ENCODE measurements at places on chromosomes 1 and 21.

GRCh38 chr1:214014730-214015129, 27.0 kb downstream of the PROX1 start:
- DNase-seq = no peak

- no peak for DNase-seq
Measured at GRCh38 chr1:85801520-85801919, 93.3 kb upstream of the ZNHIT6 start.

DNA sequence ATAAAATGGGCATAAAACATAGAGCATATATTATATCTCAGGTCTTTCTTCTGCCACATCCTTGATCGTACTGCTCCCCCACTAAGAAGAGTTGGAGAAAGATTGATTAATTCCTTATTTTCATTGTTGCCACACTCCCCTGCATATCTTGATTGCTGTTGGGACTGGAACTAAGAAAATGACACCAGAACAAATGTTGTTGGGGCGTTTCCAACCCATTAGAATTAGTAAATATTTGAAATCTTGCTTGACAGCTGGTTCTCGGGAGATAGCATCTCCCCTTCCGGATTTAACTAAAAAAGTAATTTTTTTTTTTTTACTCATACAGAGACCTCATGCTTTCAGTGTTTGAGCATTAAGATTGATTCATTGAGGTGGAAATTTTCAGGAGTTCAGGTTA, 493.0 kb upstream of the PLXNA2 start:
- no peak for DNase-seq

DNA sequence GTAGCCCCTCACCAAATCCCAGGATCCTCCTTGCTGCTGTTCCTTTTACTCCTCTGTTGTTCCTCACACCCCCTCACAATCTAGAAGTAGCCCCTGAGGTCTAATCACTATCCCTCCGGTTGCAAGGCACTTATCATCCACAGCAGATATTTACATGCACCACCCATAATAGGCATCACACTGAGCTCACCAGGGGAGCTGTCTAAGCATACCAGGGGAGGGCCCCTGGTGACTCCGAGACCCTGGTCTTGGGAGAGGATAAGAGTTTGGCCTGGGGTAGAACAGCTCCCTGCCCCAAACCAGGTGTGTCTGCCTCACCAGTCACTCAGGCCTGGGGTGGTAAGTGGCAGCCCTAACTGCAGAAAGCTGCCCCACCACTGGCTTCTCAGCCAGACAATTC, 37.3 kb upstream of the ZC3H12A start:
- no peak for DNase-seq

DNA sequence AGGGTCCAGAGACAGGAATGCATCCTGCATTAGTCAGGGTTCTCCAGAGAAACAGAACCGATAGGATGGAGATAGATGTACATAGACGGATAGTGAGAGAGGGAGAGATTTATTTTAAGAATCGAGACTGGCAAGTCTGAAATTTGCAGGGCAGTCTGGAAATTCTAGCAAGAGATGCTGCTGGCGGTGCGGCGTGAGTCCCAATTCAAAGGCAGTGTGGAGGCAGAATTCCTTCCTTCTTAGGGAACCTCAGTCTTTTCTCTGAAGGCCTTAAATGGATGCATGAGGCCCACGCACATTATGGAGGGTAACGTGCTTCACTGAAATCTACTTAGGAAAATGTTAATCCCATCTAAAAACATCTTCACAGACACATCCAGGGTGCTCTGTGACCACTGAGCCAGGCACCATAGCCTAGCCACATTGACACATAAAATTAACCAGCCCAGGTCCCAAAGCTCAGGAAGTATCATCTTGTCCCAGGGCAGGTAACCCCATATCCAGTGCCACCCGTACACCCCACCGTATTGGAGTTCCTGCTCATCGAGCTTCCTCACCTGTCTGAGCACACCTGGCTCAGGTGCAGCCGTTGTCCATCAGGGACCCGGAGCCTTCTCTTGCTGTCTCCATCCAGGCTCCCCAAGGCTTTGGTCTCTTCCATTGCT, 9.7 kb upstream of the PKNOX1 start:
- no peak for DNase-seq

DNA sequence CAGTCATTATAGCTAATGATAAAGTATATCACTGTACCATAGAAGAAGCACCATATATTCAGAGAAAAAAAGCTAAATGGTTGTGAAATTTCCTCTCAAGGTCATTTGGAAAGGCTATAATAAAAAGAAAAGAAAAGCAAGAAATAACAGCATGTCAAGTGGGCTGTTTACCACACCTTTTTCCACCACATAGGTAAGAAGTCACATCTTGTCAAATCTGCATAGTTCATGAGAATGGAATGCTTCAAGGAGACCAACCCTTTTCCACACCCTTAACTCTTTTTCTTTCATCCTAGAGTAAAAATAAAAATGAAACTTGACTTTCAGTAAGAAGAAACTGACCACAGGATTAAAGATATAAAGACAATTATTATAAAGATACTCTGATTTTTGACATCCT, 91.2 kb downstream of the ATP6V1G3 start:
- DNase-seq = no peak

- DNase-seq = no peak
Measured at GRCh38 chr1:160267284-160267991, 5.1 kb upstream of the DCAF8 start.

GRCh38 chr1:200150721-200151120, 123.2 kb downstream of the NR5A2 start:
- peak; percentile 26 for DNase-seq

DNA sequence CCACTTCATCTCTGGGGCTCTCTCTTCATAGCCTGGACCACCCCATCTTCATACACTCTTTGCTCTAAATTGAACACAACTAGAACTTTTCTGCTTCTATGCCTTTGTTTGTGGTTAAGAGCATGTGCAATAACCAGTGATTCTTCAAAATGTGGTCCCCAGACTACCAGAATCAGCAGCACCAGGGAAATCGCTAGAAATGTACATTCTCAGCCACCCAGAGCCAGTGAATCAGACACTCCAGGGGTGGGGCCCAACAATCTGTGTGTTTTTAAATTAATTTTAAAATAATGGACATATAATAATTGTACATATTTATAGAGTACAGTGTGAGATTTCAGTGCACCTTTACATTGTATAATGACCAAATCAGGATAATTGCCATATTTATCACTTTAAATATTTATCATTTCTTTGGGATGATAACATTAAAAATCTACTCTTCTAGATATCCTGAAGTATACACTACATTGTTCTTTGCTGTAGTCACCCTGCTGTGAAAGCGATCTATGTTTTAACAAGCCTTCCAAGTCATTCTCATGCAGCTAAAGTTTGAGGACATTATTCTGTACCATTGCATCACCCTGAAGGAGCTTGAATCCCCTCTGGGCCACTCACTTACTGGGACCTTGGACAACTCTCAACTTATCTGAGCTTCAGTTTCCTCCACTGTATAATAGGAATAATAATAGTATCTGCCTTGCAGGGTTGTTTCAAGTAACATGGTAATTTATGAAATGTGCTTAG, 10.8 kb downstream of the GRHL3 start:
- DNase-seq = no peak

DNA sequence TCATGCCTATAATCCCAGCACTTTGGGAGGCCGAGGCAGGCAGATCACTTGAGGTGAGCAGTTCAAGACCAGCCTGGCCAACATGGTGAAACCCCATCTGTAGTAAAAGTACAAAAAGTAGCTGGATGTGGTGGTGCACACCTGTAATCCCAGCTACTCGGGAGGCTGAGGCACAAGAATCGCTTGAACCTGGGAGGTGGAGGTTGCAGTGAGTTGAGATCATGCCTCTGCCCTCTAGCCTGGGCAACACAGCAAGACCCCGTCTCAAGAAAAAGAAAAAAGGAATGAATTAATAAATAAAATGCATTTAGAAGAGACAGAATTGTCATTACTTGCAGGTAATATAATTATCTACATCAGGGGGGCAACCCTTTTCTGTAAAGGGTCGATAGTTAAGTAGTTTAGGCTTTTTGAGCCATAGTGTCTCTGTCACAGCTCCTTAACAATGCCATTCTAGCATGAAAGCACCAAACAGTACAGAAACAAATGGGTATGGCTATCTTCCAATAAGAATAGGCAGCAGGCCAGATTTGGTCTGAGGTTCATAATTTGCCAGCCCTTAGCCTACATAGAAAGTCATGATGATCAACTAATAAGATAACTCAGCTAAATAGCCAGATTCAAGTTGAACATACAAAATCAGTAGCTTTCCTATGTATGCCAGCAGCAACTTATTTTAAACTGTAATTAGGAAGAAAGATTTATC, 56.8 kb downstream of the RPRD2 start:
- DNase-seq = peak; percentile 9

DNA sequence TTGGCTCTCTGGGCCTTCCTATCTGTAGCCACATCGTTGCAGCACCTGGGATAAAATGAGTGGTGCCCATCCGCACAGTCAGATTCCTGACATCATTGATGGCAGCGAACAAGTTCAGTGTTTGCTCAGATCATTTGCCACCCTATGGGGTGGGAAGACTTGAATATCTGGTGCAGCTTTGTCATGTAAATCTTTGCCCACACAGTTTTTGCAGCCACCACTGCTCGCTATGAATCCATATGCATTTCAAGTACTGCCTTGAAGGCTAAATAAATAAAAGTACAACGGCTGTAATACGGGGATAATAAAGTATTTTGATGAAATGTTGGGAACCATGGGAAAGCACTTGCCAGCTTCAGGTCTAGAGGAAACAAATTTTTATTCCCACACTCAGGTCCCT, 56.3 kb upstream of the COA6 start:
- DNase-seq = no peak

DNA sequence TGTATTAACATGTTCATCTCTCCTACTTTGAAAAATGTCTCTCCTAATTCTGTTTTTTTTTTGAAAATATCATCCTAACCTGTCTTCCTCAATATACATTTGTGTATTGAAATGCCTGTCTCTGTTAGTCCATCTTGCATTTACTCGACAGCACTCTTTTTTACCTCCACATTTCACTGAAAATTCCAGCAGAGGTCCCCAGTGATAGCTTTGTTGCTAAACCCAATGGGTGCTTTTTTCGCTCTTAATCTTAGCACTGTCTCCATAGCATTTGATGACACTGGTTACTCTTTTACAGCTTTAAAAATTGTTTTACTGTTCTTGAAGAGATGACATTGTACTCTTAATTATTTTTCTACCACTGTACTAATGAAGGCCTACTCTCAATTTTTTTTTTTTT, 10.8 kb downstream of the OSBPL9 start:
- DNase-seq = no peak

DNA sequence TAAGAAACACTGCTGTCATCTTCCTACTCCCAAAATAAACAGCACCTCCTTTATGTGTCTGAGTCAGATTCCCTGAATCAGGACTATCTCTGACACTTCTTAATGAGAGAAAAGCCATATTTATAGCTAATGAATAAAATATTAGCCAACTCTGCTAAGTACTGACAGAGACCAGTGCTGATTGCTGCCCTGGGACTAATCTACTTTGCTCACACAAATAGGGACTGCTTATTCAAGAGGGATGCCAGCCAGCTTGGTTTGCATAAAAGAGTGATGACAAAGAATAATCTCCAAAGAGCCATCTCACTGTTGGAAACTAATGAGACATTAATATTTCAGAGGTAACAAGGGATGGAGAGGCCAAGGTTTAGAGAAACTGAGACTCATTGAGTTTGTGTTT, 36.4 kb downstream of the FYB2 start:
- no peak for DNase-seq

- DNase-seq = no peak
Measured at GRCh38 chr1:180157576-180158057, 2.9 kb downstream of the QSOX1 start.

DNA sequence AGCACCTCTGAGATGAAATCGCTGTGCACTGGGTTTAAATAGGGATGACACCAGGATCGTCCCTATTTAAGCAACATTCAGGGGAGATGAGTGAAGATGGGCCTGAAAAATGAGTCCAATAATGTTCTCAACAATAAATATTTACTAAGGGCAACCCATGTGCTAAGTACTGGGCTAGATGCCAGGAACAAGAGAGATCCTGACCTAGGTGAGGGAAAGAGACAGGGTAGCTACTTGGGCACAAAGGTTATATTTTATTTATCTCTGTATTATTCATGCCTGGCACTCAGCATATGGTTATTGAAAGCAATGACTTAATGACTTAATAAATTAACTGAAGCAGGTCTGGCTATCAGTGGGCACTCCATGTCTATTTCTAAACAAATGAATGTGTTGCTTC, 27.4 kb upstream of the AVPR1B start:
- no peak for DNase-seq

DNA sequence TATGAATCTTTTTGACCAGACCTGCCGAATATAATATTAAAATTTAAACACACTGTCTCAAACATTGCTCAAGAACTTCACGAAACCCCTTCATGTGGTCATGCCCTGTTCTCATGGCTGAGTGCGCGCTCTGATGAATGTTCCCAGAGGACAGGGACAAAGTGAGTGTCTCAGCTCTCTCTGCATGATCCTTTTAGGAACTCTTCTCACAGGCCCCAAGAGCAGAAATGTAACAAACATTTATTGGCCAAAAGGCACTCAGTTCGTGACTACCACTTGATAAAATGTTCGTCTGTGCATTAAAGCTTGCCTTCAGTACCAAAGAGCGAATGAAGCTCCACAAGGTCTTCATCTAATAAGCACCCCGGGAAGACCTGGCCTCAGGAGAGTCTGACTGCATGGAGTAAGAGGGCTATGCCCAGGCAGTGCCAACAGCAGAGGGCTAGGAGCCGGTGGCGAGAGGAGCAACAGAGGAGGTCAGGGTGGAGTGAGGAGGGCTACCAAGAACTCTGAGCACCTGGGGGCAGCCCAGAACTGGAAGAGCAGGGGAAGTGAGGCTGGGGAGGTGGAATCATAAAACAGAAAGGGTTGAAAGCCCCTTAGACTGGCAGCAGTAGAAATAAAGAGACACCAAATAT, 171.1 kb downstream of the RHOU start:
- no peak for DNase-seq

GRCh38 chr1:6221210-6221784, 14.5 kb downstream of the ICMT start:
- no peak for DNase-seq

GRCh38 chr1:78009836-78010235, 5.1 kb downstream of the DNAJB4 start:
- DNase-seq = peak; percentile 18

DNA sequence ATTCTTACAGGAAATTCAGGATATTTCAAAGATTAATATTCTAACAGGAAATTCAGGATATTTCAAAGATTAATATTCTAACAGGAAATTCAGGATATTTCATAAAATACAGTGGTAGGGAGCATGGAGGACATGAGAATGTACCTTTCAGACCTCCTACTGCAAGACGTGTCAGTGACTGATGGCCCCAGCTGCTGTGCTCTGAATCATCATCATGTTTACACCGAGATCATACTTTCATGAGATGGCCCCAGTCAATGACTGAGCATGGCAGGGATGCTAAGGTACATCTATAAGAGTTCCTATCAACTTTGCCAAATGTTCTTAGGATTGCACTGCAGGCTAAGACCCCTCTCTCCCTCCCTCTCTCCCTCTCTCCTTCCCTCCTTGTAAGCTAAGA, 69.0 kb downstream of the HFM1 start:
- no peak for DNase-seq

DNA sequence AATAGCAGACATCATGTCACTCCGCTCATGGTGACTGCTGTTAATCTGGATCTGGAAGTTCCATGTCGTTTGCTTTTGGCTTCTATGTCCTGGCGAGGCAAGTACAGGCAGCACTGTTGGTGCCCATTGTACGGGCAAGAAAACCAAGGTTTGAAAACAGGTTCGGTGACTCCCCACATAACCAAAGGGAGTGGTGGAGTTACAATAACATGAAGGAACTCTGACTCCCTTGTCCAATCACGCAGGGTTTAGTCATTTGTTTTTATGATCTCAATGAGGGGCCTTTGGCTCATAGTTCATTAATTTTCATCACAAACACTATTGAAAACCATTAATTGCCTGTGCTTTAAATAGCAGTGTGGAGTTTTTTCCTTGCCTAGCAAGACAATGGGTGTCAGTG, 82.9 kb upstream of the SSX2IP start:
- no peak for DNase-seq

All from GM04503 (cell line).